ENCODE measurements at places on chromosomes 1 and 21.

- DNase-seq = no peak
Measured at GRCh38 chr1:8011923-8012858, 13.9 kb downstream of the ERRFI1 start.

GRCh38 chr1:112868191-112868590, 87.8 kb downstream of the SLC16A1 start:
- no peak for DNase-seq

GRCh38 chr1:56385314-56385713, 194.0 kb downstream of the PLPP3 start:
- no peak for DNase-seq

DNA sequence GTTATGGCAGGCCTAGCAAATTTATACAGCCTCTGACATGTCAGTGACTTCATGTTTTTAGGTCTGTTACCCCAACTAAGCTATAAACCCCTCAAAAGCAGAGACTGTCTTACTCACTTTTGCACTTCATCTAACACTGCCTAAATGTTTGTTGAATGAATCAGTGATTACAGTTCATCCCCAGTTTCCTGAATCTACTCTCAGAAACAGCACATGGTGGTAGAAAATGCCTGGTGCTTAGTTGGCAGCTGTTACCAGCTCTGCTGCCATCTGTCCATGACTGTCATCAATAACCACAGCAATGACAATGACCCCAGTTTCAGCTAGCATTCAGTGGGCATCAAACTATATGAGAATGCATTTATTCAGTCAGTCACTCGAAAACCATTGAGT, 110.5 kb upstream of the SERBP1 start:
- no peak for DNase-seq

DNA sequence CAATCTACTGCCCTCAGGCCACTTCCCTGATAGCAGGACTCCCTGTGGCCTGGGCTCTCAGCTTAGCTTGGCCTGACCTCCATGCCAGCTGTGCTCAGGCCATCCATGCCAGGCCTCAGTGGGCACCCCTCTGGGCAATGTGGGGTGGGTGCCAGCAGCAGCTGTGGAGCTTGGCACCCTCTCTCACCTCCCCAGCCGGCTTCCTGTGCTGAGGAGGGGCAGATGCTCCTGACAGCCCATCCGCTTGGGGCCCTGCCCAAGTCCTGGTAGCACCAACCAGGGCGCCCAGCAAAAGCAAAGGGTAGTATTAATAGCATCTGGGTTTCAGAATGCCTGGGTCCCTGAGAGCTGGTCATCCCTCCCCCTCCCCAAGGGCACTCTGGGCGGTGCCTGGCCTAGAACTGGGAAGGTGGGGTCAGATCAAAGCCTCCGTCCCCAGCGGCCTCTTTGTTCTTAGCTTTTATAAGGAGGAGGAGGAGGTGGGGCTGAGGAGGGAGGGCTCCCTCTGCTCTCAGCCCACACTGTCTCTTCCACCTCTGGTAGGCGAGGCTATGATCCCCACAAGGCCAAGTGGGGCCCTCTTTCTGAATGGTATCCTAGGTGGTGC, 6.1 kb downstream of the EFNA4 start:
- no peak for DNase-seq

DNA sequence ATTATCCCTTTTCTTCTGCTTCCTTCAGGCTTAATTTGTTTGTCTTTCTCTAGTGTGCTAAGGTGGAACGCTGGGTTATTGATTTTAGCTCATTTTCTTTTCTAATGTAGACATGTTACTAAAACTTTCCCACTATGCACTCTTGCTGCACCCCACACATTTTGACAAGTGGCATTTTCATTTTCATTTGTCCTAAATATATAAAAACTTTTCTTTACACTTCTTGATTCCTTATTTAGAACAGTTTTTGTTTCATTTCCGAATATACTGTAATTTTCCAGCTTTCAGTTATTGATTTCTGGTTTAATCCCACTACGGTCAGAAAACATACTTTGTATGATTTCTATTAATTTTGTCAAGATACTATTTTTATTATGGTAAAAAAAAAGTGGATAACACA, 25.3 kb downstream of the SH3BP5L start:
- no peak for DNase-seq

DNA sequence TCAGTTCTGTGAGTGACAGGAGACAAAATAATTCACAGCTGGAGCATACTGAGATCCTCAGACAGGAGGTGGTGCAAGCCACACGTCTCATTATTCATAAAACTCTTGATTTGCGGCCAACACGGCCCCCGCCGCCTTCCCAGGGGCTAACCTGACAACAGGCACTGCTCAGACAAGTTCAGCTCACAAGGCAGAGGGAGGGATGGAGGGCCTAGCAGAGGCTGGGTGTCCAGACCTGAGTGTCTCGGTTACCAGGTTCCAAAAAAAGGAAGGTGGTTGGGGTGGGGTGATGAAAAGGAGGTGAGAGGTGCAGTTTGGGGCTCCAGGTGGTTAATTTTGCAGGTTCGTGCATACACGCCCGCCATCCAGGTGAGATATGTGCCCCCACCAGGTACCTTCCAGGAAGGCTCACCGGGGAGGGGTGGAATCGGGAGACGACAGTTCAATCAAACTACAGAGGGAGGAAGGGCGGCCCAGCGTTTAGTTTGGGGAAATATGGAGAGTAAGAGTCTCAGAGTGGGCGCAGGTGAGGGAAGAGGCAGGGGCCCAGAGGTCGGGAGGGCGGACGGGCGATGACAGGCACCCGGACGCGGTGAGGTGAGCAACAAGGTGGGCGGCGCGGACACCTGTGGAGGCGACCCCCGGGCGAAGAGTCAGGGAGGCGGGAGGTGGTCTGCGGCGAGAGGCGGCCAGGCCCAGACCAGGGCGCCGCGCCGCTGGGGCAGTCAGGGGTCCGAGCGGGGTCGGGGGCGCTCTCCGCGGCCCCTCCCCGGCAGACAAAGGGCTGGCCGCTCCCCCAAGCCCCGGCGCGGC, 629 bp downstream of the CTNNBIP1 start:
- DNase-seq = no peak

DNA sequence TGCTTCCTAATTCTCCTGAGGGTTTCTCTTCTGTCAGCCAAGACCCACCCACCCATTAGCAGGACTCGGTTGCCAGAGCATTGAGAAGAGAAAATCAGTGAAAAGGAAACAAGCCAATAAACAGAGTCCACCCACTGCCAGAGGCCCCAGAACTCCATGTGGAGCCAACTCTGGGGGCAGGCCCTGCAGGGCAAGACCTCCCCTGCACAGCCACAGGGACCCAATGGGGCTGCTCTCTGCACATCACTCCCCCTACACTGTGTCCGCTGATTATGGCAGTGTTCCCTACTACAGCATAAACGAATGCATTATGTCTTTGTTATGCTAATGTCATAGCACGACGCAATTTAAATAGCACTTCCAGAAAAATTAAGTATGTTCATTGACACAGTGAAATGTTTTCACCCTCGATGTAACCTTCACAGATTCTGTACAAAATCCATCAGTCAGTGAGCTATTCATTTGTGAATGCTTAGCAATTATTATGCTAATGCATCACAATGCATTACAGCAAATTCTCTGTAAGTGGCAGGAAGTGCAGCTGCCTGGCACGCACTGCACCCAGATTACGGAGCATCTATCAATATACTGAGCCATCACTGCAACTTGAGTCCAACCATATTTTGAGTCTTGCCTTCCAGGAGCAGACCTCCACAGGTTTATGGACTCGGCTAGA, 56.4 kb downstream of the GRIK3 start:
- no peak for DNase-seq

GRCh38 chr1:193077991-193078390, 18.6 kb downstream of the RO60 start:
- DNase-seq = no peak

- DNase-seq = no peak
Measured at GRCh38 chr1:97947695-97948094, 26.9 kb upstream of the DPYD start.

DNA sequence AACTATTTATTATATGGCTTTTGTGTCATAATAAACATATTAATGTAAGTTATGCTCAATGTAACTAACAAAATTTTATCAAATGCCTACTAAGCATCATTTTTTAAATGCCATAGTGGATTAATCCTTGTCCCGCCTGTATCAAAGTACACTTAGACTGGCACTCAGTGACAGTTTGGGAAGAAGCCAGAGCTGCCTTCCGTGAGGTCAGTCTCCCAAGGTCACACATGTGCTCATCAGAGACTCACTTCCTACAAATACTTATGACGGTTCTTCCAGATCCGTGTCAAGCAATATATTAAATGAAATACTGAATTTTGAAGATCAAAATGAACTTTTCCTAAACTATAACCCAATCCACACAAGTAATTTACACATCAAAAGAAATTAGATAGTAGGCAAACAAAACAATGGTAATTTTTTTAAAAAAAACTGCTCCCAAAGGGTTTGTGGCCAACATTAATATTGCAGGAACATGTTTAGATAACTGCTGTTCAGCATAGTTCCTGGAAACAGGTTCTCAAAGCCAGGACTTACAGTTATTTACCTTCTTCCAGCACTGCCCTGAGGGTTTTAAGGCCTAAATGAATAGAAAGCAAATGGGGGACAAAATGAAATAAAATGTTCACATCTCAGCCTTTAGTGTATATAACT, 27.2 kb downstream of the WLS start:
- no peak for DNase-seq

GRCh38 chr1:166119471-166119965, 47.3 kb downstream of the FAM78B start:
- DNase-seq = no peak

GRCh38 chr1:15113146-15113545, 40.4 kb upstream of the TMEM51 start:
- no peak for DNase-seq

- no peak for DNase-seq
Measured at GRCh38 chr1:84255582-84255981, 45.9 kb upstream of the SAMD13 start.

- DNase-seq = no peak
Measured at GRCh38 chr1:2786329-2787162, 14.9 kb downstream of the TTC34 start.

GRCh38 chr1:72620453-72620852, 338.1 kb upstream of the NEGR1 start:
- no peak for DNase-seq

DNA sequence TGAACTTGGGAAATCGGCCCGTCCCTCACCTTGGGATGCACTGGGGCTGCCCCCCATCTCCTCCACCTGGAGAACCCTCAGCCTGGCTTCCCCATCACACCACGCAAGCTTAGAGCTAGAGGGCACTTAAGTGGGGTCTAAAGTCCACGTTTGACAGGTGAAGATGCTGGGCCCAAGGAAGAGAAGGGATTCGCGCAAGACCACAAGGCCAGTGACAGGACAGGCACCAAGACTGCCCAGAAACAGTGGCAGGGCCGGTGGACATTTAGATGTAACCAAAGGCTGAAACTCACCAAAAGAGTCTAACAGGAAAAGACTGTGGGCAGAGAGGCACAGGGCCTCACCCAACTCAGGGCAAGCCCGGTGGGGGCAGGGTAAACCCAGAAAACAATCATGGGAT, 130.8 kb upstream of the EDN2 start:
- no peak for DNase-seq

DNA sequence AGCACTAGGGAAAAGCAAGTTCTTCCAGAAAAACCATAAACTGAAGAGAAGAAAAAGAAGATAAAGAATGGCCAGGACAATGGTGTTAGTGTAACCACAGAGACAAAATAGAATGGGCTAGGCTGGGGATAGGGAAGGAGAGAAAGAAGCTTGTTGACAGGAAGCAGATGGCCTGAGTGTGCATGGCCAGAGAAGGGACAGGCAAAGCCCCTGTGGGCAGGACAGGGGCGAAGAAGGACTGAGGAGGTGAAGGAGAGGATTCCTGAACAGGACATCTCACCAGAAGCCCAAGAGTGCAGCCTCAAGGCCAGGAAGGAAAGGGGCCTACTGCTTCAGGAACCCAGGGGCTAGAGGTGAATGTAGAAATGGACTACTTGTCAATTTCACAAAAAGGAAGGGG, 29.3 kb downstream of the IQGAP3 start:
- no peak for DNase-seq

DNA sequence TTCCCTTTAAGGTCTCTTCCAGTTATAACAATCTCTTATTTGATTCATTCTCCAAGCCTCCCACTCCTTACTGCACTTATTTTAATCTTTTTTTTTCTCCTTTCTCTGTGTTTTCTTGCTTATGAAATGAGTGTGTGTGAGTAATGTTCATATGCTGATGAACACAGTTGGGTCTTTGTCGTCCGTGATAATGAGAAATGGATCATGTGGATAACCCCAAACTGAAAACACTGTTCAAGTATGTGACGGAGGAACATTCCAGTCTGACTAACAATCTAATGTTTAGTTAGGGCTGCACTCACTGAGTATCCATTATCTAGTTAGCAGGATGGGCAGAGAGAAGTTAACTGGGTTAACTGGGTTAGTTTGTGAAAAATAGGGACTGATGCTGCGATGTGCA, 253.1 kb upstream of the DUSP10 start:
- DNase-seq = no peak

- DNase-seq = no peak
Measured at GRCh38 chr1:54428837-54429518, 22.8 kb upstream of the SSBP3 start.

DNA sequence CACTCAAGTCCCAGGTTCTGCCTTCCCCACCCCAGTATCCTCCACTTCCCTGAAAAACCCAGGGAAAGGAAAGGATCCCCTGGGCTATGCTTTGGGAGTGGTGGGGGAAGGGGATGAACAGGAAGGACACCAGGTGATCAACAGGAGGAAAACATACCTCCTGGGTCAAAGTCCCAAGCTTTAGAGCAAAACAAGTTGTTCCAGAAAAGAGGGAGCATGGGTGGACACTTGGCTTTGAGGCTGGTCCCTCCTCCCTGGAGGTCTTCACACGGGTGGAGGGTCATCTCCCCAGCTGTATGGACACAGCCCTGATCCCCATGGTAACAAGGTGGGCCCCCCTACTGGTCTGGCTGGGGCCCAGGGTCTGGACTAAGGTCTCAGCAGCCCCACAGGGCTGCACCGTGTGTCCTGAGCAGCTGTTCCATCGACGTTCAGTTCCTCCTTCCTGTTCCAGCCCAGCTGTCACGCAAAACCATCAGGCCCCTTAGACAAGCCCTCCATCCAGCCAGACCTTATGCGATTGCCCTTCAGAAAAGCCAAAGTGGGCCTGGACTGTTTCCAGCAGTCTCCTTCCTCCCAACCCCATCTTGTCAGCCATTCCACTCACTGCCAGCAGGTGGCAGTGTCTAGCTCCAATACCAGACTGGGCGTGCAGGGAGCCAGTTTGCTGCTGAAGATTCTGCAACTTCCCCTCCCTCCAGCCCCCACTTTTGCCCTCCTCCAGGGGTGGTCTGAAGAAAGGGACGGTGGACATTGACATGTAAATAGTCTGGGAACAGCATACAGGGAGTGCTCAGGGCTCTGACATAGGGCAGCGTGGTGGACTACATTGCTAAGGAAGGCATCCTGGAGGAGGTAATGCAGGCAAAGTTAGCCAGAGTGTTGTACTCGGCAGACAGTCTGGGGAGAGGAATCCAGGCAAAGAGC, 2.9 kb upstream of the PDZK1IP1 start:
- DNase-seq = peak; percentile 30

- no peak for DNase-seq
Measured at GRCh38 chr1:199447906-199448305, 579.6 kb upstream of the NR5A2 start.

- no peak for DNase-seq
Measured at GRCh38 chr1:59761443-59761842, 53.3 kb upstream of the HOOK1 start.

Data from hippocampal formation (tissue), 2 donors.